Memory B cell (primary cell): ENCODE measurements at places on chromosomes 1 and 21.

- no peak for DNase-seq
These were observed 95.9 kb downstream of the KCNJ15 start for GRCh38 chr21:38352536-38353219.

DNA sequence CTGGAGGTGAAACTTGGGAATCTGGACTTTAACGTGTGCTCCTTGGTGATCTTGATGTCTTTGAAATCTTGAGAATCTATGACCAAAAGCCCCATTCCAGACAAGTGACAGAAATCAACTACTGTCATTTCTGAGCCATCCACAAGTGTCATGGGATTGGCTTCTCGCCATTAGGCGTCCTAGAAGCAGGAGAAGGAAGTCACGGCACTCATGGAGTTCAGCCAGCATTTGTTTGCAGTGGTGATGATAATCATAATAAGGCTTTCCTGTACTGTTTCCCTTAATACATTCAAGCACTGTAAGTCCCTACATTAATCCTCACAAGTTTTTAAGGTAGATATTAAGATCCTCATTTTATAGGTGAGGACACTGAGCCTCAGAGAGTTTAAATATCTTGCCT lies 11.9 kb downstream of the F5 start:
- no peak for DNase-seq

DNA sequence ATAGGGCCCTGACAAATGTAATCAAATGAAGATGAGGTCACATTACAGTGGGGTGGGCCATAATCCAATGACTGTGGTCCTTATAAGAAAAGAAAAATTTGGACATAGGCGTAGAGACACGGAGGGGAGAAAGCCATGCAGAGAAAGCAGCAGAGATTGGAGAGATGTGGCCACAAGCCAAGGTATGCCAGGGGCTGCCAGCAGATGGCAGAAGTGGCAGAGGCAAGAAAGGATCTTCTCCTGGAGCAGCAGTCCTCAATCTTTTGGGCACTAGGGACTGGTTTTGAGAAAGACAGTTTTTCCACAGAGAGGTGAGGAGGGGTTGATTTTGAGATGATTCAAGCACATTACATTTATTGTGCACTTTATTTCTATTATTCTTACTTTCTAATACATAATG lies 355.1 kb downstream of the NPHP4 start:
- no peak for DNase-seq

DNA sequence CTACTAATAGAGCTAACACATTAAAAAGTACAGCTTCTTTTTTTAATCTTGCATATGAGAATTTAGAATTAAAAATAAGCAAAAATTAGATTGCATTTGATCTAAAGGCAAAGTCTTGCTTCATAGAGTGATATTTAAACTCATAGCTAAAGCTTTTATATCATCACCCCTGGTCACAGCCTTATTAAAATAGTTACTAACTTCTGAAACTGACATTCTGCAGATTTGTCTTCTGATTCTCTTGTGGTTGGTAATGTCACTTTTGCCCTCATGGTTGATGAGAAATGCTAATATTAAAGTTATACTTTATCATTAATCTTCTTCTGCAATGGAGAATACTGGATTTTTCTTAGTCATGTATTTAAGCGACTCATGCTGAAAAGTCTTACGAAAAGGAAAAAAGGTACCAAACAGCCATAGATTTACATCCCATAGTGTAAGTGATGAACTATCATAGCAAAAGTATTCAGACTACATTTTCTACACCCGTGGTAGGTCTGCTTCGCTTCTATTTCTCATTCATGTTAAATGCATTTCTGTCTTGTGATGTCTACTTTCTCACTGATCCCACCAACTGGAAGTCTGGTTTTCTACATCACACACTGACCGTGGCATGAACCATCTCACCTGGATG lies 330.5 kb upstream of the B3GALT2 start:
- no peak for DNase-seq

GRCh38 chr1:31861346-31861745 lies 45.5 kb upstream of the SPOCD1 start:
- peak; percentile 18 for DNase-seq

DNA sequence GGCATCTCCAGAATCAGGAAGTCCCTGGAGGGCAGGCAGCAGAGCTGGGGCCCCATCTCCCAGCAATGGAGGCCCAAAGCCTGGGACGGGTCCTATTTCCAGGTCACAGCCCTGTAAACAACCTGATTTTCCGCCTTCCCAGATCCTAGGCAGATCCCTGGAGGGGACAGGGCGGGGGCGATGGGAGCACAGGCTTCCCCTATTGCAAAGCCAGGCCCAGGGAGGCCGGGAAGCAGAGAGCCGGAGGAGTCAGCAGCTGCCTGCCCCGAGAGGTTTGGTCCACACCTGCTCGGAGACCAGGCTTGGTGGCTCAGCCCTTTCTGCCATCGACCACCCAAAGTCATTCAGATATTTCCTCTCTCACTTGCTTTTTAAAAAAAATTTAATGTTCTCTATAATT lies 29.2 kb downstream of the CASZ1 start:
- no peak for DNase-seq

GRCh38 chr1:228445843-228446650 lies 29.4 kb upstream of the TRIM17 start:
- DNase-seq: no peak

DNA sequence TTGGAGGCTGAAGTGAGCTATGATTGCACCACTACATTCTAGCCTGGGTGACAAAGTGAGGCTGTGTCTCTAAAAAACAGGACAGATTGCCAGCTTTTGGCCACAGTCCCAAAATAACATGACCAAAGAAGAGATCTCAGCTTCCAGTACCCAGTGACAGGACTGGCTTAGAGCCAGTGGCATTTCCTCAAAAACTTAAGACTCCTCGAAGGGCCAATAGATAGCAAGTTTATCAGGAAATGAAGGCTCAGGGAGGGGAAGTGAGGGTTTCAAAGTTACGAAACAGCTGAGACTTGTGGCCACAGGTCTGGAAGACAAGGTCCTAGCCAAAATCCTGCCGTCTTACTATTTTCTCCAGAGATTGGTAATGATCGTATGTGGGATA lies 6.3 kb upstream of the TMEM39B start:
- no peak for DNase-seq
